ENCODE measurements at places on chromosomes 4 and X.

- DNase-seq, result no peak
Observed at GRCh38 chr4:184359888-184360287, 114.5 kb downstream of the IRF2 start.

DNA sequence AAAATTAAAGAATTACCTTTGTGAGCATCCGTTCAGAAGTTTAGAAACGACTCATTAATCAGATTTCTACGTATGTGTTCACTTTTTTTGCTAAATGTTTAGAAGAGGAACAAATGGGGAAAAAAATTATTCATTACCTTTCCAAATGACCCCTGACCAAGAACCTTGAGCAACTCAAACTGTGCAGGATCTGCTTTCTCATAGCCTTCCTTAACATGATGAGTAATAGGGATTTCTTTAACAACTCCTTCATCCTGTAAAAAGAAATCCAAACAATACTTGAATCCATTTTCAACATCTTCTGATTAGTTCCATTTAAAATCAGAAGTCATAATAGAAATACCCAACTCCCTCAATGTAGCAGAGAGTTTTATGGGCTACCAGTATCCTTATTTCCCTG lies 32.1 kb downstream of the RPS6KA6 start:
- no peak for DNase-seq

DNA sequence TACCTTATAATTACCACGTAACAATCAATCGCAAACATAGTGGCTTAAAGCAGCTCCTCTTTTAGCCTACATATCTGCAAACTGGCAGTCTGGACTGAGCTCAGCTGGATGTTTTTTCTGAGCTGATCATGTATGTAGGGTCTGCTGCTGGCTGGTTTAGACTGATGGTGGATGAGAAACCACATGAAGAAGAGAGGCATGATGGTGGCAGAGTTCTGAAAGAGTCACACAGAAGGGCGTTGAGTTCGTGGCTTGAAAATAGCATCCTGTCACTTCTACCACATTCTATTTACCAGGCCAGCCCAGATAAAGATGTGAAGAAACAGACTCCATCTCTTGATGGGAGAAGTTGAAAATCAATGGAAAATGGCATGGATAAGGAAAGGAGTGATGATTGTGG lies 151.3 kb downstream of the SNCA start:
- no peak for DNase-seq

DNA sequence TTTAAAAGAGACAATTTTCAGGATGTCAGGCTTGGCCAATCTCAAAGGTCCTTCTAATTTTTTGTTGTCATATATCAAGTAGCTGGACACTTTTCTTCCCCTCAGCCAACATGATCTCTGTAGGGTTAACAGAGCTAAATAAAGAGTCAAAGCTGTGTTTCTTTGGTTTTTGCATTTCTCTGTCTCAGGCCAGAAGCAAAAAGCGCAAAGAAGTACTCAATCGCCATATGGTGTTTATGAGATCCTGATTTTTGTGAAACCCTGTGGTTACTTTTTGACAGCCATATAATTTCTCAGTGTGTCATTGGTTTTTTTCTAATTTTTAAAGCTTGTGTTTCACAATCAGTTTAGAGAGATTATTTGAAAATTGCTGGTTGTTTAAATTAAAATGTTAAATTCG lies 111.9 kb downstream of the MAPK10 start:
- no peak for DNase-seq

- no peak for DNase-seq
Observed at GRCh38 chr4:85783483-85783882, 308.5 kb downstream of the ARHGAP24 start.

DNA sequence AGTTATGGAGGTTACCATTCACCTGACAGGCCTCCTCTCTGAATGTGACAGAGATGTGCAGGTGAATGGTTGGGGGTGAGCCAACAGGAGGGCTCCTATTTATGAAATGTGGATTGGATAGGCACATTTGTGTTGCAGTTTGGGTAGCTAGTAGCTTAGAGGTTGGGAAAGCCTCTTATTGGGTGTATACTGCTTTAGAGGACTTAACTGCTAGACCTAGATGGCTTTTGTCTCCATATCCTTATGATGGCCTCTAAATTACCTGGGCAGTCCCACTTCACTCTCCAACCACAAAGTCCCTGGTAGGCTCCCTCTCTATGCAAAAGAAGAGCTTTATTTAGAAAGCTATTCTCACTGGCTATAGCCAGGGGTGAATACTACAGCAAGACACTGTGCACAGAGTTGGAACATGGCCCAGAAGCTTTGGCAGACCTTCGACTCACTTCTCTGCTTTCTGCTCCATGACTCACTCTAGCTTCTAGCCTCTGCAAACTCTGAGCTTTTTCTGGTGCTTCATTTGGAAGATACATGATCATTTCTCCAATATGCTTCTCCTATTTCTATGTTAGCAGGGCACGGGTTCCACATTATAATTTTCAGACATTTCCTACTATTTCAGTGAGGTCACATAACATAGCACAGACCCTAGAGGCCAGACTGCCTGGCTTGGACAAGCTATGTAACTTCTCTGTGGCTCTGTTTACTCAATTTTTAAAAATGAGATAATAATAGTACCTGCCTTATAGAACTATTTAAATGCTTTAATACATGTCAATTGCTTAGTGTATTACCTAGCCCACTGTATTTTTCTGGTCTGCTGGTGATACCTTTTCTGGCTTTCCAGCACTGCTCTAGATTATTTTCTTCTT lies 6.0 kb upstream of the VGLL1 start:
- no peak for DNase-seq

- no peak for DNase-seq
Observed at GRCh38 chrX:13008189-13008533, 33.3 kb downstream of the TMSB4X start.

DNA sequence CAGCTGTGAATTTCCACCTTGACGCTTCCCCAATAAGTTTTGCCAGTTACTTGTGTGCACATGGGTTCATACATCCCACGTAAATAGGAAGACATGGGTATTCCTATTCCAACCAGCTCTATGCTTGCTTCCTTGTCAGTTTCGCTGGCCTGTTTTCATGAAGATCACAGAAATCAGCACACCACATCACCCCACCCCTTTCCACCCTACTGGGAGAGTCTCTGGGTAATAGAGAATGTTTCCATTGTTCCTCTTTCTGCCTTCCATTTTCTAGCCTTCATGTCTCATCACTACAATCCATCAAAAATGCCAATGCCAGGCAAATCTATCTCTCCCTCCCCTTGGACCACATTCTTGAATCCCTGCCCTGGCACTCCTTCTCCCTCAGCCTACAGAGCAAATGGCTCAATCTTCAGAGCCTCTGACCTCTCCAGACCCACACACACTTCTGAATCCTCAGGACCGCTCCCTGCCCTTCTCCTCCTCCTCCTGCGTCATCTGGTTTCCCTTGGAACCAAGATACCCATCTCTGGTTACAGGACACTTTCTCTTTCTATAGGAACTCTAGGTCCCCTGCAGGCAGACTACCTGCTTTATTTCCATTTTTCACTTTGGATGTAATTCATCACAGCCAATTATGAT lies 323.3 kb downstream of the DHX15 start:
- no peak for DNase-seq

DNA sequence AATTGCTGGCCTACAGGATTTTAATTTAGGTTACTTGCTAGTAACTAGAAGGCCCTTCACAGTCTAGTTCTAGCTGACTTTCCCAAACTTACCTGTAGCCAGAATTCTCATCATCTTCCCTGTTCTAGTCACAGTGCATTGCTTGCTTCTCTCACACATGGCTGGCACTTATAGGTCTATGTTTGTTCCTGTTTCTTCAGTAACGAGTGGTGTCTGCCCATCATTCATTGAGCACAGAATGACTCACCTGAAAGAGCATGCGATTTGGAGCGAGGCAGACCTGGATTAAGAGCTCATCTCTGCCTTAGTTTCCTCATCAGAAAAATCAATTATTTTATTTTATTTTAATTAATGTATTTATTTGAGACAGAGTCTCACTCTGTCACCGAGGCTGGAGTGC lies 201.7 kb upstream of the ANK2 start:
- DNase-seq, result no peak

DNA sequence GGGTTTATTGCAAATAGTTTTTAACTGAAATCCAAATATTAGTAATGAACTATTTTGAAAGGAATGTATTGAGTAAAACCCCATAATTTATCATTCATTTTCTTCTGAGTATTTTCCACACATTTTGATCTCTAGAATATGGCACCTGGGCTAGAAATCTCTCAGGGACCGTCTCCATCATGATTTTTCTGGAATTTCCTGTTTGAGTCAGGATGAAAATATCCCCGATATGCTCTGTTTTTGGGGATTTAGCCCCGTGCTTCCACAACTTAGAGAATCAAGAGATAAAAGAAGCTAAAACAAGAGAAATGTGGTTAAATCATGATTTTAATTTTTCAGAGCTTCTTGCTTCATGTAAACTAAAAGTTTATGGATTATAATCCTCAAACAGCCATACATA lies 114.2 kb downstream of the SPCS3 start:
- no peak for DNase-seq

DNA sequence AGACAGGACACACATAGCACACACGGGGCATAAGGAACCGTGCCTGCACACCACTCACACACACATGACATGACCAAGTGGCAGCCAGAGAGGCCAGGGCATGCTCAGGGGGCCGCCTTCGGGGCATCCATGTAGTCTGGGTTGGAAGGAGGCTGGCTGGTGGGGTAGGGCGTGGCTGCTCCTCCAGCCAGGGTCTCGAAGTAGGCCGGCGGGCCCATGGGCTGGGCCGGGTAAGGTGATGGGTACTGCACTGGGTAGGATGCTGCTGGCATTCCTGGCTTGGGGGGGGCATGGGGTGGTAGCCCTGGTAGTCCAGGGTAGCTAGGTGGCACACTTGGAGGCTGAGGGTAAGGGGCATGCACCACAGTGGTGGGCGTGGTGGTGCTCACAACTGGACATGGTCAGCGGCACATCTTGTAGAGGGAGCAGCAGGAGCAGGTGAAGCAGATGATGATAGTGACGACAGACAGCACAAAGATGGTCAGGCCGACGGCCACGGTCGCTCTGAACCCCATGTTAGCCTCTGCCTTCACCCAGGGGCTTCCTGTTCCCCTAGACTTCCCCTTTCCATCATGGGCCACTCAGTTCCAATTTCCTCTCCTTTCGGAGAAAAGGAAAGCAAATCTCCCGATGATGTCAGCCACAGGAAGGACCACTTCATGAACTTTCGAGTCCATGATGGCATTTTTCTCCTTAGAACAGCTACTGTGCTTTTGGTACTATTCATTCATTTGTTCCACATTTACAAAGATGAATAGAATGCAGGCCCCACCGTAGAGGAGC lies 10.9 kb upstream of the DDX3X start:
- DNase-seq, result no peak

GRCh38 chr4:69776696-69777095 lies 16.3 kb upstream of the SULT1B1 start:
- DNase-seq, result no peak

DNA sequence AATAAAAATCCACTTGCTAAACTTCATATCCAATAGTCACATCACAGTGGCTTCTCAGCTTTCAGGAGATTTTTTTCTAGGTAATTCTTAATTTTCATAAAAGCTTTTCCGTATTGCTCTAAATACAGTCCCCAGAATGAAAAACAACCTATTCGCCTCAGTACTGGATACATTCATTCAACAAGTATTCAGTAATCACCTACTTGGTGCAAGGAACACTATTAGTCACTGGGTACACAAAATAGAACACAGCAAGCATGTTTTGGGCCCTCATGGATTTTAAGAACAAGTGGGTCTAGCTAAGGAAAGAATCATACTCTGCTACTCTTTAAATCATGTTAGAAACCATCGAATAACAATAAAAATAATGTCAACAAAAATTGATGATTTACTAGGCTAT lies 2.8 kb upstream of the BEX3 start:
- no peak for DNase-seq

DNA sequence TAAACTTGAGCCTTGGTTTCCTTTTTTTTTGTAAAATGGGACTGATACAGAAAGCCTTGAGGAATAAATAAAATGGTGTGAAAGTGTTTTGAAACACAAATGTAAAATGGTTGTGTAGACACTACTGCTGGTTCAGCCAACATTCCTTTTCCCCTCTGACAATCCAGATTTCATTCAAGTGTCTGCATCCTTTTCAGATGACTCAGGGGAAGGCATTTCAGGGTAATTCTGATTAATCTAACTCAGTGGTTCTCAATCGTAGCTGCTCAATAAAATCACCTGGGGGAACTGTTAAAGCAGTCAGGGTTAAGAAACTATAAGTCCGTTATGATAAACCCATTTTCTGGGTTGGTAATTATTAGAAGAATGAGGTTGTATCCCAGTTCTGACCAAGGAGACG lies 4.6 kb downstream of the ARHGAP10 start:
- DNase-seq, result no peak

DNA sequence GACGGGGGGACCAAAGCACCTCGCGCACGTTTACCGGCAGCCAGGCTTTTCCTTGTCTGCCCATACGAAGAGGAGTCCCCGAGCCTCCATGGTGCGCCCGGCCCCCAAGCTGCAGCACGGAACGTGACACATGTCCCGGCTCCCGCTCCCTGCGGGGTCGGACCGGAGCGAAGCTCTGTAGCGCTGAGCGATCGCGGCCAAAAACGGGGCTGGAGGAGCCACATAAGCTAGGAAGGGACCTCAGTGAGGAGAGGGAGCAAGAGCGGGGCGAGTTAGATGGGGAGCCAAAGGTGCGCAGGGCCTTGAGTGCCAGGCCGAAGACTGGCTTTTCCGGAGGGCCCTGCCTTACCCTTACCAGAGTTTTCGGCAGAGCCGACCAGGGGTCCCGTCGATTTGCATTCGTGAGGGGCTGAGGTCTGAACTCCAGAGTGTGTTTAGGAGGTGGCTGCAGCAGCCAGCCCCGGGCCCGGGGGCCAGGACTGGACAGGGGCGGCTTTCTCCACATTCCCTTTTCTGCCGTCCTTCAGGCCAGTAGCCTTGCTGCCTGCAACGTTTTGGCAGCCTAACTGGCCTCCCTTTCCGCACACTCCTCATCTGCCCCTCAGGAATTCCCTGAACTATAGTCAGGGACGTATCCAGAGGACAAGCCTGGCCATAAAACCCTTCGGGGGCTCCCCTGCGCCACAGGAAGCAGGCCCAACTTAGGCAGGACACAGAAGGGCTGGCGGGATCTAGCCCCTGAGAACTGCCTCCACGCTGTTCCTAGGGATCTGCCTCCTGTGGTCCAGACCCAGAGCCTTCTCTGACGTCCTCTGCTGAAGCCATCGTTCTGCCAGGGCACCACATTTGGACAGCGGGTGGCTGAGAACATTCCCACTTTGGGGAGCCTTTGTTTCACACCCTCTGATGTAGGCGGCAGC lies 689 bp downstream of the SSR4 start:
- DNase-seq, result no peak

DNA sequence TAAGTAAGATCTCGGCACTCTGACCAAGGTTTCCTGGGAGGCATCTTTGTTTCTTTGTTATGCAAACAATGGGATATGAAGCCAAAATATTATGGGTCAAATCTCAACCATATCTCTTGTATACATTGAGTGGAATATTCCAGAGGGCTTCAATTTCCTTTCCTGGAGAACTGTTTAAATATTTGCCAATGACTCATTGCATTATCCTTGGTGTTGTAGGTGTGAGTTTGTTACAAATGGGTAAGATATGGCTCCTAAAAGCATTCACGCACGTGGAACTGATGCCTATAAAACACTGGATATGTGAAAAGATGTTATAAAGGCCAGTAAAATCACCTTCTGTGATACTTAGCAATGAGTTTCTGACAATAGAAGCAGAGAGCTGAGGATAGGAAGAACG lies 150.5 kb upstream of the WDR1 start:
- no peak for DNase-seq

Measured in omental fat pad (tissue), 4 donors.